ENCODE measurements at places on chromosomes 2 and 18. TPM values are rescaled to one million over a fixed set of nuclear protein-coding genes. Genes with fewer than 3 reads are reported as not detected.
A peak's percentile ranks its signal among the peaks of the same experiment; 100 is the strongest.

RNF149 gene
- polyA plus RNA-seq, result 112 TPM

GRCh38 chr2:59604123-59604522 lies 949.3 kb downstream of the BCL11A start:
- DNase-seq, result no peak

DNA sequence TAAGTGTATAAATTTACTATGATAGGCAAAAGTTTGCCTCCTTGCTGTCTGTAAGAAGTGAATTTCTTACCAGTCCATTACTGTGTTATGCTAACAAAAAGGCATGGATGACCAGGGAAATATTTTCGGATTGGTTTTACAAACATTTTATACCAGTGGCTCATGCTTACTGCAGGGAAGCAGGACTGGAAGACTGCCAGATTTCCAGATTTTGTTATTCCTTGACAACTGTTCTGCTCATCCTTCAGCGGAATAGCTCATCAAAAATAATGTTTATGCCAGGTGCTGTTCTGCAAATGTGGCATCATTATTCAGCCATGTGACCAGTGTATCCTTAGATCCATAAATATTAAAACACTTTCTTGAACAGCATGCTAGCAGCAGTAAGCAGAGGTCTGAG lies 40.4 kb upstream of the NETO1 start:
- no peak for DNase-seq

DNA sequence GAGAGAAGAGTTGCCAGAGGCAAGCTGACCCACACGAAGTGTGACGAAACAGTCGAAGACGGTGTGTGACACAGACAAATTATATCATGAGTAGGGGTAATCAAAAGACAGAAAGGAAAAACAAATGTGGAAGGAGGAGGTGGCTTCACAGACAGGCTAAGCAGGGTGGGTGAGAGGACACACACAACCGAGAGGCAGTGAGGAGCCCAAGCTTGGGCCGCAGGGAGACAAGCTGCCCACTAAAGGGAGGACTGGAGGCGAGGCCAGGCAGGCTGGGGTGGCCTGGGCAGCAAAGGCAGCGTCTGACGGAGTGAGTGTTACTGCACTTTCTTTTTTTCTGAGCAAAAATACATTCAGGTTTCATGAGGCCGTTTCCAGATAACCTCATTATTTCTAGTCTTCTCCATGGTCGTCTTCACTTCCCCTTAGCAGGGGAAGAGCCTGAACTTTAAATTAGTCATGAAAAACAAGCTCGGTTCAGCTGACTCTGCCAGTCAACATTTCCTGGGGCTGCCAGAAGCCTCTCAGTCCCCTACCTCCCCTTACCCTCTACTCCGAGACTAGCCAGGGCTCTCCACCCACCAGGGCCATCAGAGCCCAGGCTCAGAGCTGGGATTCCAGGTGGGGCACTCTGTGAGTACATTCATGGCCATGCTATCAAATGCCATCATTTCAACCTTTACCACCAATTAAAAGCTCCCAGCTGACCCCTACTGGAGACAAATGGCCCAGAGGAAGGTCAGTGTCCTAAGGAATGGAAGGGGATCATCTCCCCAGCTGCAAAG lies 13.8 kb upstream of the ZFP36L2 start:
- DNase-seq, result peak; percentile 87

- DNase-seq, result no peak
Observed at GRCh38 chr2:58812771-58813344, 571.7 kb upstream of the FANCL start.

DNA sequence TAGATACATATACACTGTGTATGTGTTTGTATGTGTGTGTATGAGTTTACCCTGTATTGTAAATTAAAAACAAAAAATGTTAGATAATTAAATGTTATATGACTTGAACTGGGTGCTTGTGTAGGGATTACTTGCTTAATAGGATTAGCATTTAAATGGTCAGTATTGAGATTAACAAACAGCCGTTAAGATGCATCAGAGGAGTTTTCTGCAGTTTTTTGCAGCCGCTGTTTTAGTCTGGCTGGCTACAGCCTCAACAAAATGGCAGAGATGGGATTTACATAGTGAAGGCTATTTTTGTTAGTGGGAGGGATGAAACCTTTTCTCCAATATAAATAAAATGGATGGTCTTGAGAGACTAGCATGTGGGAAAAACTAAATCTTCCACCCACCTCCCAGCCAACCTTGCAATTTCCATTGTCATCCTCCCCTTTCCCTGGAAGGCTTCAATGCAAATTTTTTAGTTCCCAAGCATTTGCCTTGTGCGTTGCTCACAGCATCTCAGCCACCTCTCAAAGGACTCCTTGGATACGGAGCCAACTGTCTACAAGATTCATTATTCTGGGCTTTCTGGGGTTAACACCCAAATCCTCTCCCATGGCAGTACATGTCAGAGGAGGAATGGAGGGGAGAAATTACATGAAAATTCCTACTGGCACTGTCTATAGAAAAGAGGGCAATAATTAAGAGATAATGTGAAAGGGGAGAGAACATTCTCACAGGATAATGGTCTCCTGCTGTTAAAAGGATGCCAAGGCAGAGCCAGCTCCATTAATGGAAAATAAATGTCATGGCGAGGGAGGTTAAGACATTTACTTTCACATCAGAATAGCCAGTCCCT lies 351.9 kb downstream of the CDH2 start:
- DNase-seq, result no peak

DNA sequence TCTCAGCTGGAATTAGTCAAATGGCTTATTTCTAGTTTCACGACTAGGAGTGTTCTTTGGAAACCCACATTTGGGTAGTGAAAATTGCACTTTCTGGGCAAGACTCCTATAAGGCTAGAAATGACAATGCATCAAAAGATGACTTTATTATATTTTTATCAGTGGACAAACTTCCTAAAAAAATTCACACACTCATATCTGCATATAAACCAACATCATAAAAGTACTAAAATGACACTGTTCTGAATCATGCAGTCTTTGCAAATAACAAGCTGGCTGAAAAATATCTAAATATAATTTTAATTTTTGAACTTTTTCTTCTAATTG lies 17.6 kb downstream of the MXD1 start:
- no peak for DNase-seq

GAL3ST2 gene
- not detected for polyA plus RNA-seq

GALNT13 gene
- polyA plus RNA-seq, result not detected

GRCh38 chr2:4139731-4140130 lies 436.4 kb downstream of the DCDC2C start:
- no peak for DNase-seq

PAX8 gene
- polyA plus RNA-seq, result 0.26 TPM

ARHGAP25 gene
- polyA plus RNA-seq, result 20.8 TPM

GRCh38 chr2:29229640-29230039 lies 114.4 kb downstream of the CLIP4 start:
- DNase-seq, result no peak

All from CD14-positive monocyte (primary cell).